Upper lobe of right lung (tissue), 1 donor: ENCODE measurements at places on chromosomes 6 and 20.

DNA sequence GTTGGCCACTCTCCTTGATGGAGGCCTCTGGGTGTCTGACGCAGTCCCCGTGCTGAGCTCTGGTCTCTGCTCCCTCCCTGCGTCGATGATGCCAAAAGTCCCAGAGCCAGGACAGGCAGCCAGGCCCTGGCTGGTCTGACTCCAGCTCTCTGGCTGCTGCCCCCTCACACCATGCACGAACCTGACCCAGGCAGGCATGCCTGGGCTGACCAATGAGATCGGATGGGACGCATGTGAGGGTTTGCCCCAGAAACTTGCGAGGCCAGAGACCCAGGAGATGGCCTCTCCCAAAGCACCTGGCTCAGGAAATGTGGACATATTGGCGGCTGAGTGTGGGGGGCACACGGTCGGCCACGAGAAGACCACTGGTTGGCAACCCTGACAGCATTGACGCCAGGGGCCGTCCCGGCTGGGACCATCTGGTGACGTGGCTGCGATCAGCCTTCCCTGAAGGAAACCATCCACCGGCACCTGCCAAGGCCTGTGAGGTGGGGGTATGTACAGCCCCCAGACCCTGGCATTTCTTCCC is 51.2 kb upstream of the FRMD1 start:
- no peaks in the 10 kb centered on the region for H3K4me1 ChIP-seq
- no peak for DNase-seq
- no peak overlapping the region for H3K4me3 ChIP-seq
- H3K36me3 ChIP-seq, result no peaks in the 10 kb centered on the region
- H3K27ac ChIP-seq, result no peak overlapping the region

DNA sequence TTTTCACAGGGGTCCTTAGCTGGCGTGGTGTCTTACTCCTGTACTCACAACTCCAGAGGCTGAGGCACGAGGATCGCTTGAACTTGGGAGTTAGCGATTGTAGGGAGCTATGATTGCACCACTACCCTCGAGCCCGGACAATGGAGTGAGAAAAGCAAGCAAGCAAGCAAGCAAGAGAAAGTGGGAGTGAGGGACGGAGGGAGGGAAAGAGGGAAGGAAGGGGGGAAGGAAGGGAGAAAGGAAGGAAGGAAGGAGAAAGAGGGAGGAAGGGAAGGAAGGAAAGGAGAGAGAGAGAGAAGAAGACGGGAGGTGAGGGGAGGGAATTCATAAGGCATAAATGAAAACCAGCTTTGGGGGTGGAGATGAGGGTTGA is 120.5 kb downstream of the TRIM27 start:
- no peak overlapping the region for H3K4me3 ChIP-seq
- no peaks in the 10 kb centered on the region for H3K4me1 ChIP-seq
- no peaks in the 10 kb centered on the region for H3K36me3 ChIP-seq
- H3K27me3 ChIP-seq, result peaks cover 60% of the 10 kb centered on the region

GRCh38 chr6:169064194-169064593 is 189.5 kb downstream of the THBS2 start:
- H3K4me3 ChIP-seq, result no peak overlapping the region
- no peaks in the 10 kb centered on the region for H3K36me3 ChIP-seq
- DNase-seq, result no peak
- H3K27me3 ChIP-seq, result no peaks in the 10 kb centered on the region

DNA sequence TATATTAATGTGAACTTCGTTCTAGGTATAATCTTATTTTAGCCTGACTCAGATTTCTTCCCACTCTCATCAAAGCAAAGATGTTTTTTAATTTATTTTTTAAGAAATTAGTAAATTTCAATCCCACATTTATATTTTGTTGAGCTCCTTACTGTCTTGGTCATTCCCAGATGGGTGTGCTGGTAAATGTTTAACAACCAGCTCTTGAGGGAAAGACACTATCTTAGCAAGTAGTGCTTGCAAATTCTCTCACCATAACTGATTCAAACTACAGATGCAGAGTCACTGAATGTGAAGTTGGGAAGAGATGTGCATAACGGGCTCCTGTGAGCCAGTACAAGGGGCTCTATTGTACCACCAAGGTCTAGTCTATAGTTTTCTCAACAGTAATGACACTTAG is 29.8 kb upstream of the BTN3A2 start:
- peaks cover 39% of the 10 kb centered on the region for H3K27me3 ChIP-seq
- no peak for DNase-seq
- no peaks in the 10 kb centered on the region for H3K36me3 ChIP-seq
- H3K4me1 ChIP-seq, result peaks cover 1% of the 10 kb centered on the region
- no peak overlapping the region for H3K27ac ChIP-seq

- no peak overlapping the region for H3K4me3 ChIP-seq
- H3K27ac ChIP-seq, result no peak overlapping the region
- no peak for DNase-seq
Measured at GRCh38 chr6:34295721-34296120, 46.9 kb upstream of the SMIM29 start.

- H3K27ac ChIP-seq, result no peak overlapping the region
- no peaks in the 10 kb centered on the region for H3K27me3 ChIP-seq
- no peaks in the 10 kb centered on the region for H3K36me3 ChIP-seq
- DNase-seq, result no peak
- no peak overlapping the region for H3K4me3 ChIP-seq
Measured at GRCh38 chr6:130980310-130981032, 82.6 kb downstream of the EPB41L2 start.

GRCh38 chr6:167706313-167707109 is 120.2 kb upstream of the AFDN start:
- H3K4me3 ChIP-seq, result no peak overlapping the region
- no peak overlapping the region for H3K27ac ChIP-seq

- DNase-seq, result no peak
- peak overlapping the region; percentile 88 for H3K4me3 ChIP-seq
- peak overlapping the region; percentile 96 for H3K27ac ChIP-seq
- H3K36me3 ChIP-seq, result no peaks in the 10 kb centered on the region
- H3K27me3 ChIP-seq, result no peaks in the 10 kb centered on the region
- H3K4me1 ChIP-seq, result peaks cover 35% of the 10 kb centered on the region
Measured at GRCh38 chr6:82248273-82248735, 760 bp upstream of the IBTK start.

- peak overlapping the region; percentile 9 for H3K27ac ChIP-seq
- no peak for DNase-seq
- peaks cover 24% of the 10 kb centered on the region for H3K4me1 ChIP-seq
- no peaks in the 10 kb centered on the region for H3K27me3 ChIP-seq
Measured at GRCh38 chr6:20200761-20201630, 11.3 kb downstream of the MBOAT1 start.

DNA sequence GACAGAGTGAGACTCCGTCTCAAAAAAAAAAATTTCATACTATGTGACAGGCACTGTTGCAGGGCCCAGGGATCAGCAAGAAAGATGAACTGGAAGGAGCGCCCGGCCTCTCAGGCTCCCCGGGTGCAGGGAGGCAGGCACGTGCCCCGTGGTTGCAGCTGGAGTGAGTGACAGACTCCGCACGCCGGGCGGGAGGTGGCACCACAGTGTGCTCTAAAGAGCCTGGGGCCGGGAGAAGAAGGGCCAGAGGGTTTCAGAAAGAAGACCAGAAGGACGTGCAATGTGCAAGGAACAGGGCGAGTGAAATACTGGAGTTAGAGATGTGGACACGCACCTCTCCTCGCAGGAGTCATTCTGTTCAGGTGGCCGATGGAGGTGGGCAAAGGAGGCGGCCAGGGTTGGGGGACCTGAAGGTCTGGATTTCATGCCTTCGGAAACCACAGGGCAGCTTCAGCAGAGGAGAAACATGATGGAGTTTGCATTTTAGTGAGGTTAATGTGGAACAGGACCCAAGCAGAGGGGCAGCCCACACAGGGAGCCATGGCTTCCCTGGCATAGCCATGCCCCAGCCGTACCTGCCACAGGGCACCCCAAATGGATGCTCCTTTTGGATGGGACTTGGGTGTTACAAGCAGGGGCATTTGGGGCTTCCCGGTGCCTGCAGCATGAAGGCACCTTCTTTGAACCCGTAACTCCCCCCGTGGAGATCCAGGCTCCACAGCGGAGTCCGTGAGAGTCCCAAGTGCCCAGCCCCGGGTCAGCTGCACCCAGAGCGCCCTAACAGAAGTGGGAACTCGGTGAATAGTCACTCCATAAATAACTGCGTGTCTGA is 226.2 kb downstream of the ERMARD start:
- H3K4me3 ChIP-seq, result no peak overlapping the region
- no peaks in the 10 kb centered on the region for H3K36me3 ChIP-seq
- peak; percentile 46 for DNase-seq
- H3K27ac ChIP-seq, result no peak overlapping the region

GRCh38 chr6:145587334-145587733 is 148.0 kb downstream of the EPM2A start:
- no peak overlapping the region for H3K27ac ChIP-seq
- DNase-seq, result no peak
- no peak overlapping the region for H3K4me3 ChIP-seq
- no peaks in the 10 kb centered on the region for H3K27me3 ChIP-seq
- H3K4me1 ChIP-seq, result no peaks in the 10 kb centered on the region

DNA sequence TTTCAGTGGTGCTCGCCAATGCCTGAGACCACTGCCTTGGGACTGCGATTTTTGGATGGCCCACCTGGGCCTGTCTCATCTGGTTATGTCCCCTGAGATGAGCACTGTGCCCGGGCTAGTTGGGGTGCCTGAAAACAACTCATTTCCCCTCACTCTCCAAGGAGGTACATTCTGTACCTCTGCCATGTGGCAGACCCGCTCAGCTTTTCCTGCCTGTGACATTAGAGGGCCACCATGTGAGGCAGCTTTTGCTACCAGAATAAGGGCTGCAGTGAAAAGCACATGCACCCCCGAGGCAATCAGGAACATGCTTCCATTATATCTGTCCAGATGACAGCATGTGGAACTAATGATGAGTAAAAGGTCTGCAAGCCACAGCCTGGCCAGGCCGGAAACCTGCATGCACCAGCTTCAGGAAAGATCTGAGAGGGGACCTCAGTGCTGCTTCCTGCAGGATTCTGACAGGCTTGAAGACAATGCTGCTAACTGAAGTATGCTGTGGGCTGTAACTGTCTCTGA is 11.3 kb upstream of the SRSF6 start:
- no peaks in the 10 kb centered on the region for H3K4me1 ChIP-seq
- no peaks in the 10 kb centered on the region for H3K36me3 ChIP-seq
- DNase-seq, result no peak
- H3K4me3 ChIP-seq, result no peak overlapping the region

DNA sequence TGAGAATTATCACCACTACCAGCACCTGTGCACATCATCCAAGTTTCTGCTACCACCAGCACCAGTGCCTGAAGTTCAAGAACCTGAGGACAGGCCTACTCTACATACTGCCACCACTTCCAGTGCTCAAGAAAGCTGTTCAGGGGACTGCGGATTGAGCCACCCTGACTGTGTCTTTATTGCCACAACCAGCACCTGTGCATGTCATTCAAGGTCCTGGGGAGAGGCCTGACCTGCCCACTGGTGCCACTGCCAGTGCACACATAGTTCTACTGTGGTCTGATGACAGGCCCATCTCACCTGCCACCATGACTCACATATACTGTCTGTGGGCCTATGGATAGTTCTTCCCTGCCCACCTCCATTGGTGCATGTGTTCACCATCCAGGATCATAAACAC is 559.4 kb downstream of the COL12A1 start:
- DNase-seq, result peak; percentile 30
- H3K36me3 ChIP-seq, result no peaks in the 10 kb centered on the region
- H3K27ac ChIP-seq, result no peak overlapping the region
- no peaks in the 10 kb centered on the region for H3K4me1 ChIP-seq
- no peaks in the 10 kb centered on the region for H3K27me3 ChIP-seq
- H3K4me3 ChIP-seq, result no peak overlapping the region

- H3K27me3 ChIP-seq, result no peaks in the 10 kb centered on the region
- DNase-seq, result no peak
- H3K36me3 ChIP-seq, result no peaks in the 10 kb centered on the region
- no peak overlapping the region for H3K4me3 ChIP-seq
- H3K4me1 ChIP-seq, result peaks cover 23% of the 10 kb centered on the region
Measured at GRCh38 chr20:5002077-5002413, 735 bp upstream of the SLC23A2 start.

DNA sequence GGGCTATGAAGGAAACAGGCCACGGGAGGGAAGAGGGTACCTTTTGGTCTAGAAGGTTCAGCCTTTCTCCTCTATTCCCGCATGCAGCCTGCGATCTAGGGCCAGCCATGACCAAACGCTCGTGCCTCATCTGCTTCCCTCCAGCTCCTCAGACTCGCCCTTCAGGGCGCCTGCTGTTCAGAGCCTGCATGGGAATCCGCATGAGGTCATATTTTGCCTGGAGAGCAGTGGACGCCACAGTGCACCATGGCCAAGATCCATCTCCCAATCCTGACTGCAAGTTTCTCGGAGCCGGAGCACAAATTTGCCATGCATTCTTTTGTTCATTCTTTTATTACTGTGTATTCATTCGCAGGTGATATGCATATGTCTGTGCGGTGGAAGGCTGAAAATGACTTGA is 608.1 kb downstream of the QKI start:
- H3K4me1 ChIP-seq, result no peaks in the 10 kb centered on the region
- no peak overlapping the region for H3K27ac ChIP-seq
- no peaks in the 10 kb centered on the region for H3K27me3 ChIP-seq
- no peak overlapping the region for H3K4me3 ChIP-seq
- DNase-seq, result no peak
- no peaks in the 10 kb centered on the region for H3K36me3 ChIP-seq

- DNase-seq, result no peak
- no peak overlapping the region for H3K27ac ChIP-seq
- no peak overlapping the region for H3K4me3 ChIP-seq
- H3K4me1 ChIP-seq, result no peaks in the 10 kb centered on the region
Measured at GRCh38 chr6:518218-518617, 126.7 kb downstream of the IRF4 start.

DNA sequence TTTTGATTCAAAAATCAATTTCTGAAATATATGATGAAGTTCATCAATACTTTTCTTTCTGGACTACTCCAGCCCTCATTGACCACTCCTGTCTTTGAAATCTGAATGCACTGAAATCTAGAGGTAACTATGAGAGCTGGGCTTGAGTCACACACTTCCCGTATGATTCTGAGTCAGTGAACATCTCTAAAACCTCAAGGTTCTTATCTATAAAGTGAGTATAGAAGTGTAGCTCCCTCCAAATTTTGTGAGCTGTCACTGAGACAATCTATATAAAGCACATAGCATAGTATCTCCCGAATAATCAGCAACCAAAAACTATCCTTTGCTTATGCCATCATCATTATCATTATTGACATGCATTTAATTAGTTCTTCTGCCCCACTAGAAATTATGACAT is 182.4 kb downstream of the TSHZ2 start:
- no peaks in the 10 kb centered on the region for H3K36me3 ChIP-seq
- H3K27ac ChIP-seq, result no peak overlapping the region
- DNase-seq, result no peak

DNA sequence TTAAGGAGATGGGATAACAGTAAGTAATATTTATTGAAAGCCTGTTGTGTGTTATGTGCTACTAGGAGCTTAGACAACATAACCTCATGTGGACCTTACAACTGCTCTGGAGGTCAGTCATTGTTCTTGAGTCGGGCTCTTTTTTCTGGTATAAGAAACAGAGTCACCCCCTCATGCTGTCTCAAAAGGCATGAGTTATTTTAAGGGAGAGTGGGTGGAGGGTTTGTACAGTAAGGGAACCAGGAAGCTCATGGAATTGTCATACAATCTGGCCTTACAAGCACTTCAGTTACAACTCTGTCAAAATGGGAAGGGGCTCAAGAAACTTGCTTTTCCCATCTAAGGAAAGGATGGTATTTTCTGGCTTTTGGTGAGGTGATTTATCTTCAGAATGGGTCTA is 16.5 kb upstream of the DSE start:
- H3K27me3 ChIP-seq, result no peaks in the 10 kb centered on the region
- no peaks in the 10 kb centered on the region for H3K36me3 ChIP-seq
- no peak overlapping the region for H3K27ac ChIP-seq
